Non-pigmented ciliary epithelial cell (primary cell): ENCODE measurements at places on chromosomes 7 and 10.
A peak's percentile ranks its signal among the peaks of the same experiment; 100 is the strongest.

GRCh38 chr10:90403211-90404000 is 454.4 kb downstream of the HTR7 start:
- no peak for DNase-seq

DNA sequence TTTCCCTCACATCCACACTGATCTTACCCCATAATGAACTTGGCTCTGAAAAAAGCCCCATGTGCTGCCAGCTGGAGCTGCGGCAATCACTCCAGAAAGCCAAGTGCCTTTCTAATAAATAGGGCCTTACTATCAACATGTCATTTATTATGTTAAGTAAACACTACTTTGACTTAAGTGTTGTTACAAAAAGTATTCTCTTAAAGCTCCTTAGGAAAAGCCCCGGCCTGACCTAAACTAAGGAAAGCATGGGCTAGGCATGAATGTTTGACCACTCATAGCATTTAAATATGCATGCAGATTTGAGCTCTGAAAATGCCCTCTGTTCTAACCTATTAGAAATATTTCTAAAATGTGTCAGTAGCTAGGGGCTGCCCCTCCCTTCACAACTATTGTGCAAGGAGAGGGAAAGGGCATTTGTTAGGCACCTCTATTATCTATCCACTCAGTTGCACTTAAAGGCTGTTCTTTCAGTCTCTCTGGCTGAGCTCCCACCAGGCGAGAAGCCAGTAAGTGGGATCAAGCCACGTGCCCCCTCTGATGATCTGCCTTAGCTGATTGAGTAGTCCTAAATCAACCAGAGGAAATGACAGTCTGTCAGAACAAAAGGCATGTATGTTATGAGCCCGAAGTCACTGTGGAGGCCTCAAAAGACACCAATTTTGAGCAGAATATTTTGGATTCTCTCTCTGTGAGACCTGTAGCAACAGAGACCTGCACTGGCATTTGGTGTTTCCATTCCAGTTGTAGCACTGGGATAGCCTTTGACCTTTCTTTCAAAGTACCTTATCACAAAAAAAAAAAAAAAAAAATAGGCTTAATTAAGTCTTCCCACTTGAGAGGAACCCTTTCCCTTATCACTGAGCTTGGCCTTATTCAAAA is 77.1 kb downstream of the ITGB8 start:
- no peak for DNase-seq

DNA sequence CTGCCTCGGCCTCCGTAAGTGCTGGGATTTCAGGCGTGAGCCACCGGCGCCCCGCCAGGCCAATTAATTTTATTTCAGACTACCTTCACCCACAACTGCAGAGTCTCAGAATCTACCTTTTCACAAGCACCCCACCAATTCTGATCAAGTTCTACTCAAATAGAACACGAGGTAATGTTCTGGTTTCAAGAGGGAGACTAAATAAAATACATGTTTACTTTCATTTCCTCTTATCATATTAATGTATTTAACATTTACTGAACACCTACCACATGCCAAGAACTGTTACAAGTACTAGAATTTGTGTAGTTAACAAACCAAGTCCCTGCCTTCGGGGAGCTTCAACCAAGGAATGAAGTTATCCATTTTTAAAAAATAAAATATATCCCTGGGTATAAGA is 25.5 kb upstream of the RGS10 start:
- DNase-seq, result no peak

DNA sequence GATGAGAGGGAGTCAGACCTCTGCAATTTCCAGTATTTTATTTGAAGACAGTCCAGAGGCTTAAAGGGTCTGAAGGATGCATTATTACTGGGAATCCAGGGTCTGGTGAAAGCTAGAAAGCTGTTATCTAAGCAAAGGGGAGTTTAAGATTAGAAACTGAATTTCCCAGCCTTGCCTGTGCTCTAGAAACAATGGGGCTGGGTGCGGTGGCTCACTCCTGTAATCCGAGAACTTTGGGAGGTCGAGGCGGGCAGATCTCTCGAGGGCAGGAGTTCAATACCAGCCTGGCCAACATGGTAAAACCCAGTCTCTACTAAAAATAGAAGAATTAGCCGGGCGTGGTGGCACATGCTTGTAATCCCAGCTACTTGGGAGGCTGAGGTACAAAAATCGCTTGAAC is 71.5 kb upstream of the ANLN start:
- no peak for DNase-seq

- DNase-seq, result no peak
Measured at GRCh38 chr7:35259523-35259908, 5.6 kb upstream of the TBX20 start.

DNA sequence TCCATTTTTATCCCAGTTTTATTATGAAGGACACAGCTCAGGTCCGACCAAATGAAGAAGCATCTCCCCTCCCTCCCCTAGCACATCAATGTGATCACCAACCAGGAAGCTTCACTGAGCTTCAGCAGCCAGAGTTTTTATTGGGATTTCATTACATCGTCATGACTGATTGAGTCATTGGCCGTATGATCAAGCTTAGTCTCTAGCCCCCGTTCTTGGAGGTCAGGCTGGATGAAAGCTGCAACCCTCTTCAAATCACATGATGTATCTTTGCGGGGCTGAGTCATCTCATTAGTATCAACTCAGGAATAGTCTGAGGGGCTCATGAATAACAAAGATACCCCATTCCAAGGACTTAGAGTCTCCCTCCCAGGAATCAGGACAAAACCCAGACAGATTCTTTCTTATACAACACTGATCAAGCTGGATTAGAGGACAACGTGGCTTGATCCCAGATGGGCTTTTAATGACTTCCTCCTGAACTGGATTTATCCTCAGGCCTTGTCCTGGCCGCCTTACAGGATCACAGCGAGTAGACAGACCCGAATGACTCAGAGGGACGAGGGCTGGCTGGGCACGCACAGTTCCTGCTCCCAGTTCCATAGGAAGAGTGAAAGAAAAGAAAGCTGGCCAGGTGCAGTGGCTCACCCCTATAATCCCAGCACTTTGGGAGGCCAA is 14.5 kb downstream of the LIMK1 start:
- DNase-seq, result peak; percentile 95

DNA sequence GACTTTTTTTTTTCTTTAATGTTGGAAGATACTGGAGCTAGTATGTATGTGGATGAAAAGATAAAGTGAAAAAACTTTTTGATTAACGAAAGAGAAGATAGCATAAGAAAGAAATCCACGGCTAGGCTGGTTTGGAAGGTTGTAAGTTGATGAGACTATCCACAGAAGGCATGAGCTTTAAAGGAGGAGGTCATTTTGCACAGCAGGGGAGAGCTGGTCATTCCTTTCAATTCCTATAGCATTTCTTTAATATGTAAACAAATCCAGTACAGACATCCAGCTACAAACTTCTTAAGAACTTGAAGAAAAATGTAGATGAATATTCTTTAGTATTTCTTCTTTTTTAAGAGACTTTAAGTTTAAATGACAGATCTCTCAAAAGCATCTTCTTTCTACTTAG is 281.3 kb downstream of the CACNA2D1 start:
- DNase-seq, result no peak

DNA sequence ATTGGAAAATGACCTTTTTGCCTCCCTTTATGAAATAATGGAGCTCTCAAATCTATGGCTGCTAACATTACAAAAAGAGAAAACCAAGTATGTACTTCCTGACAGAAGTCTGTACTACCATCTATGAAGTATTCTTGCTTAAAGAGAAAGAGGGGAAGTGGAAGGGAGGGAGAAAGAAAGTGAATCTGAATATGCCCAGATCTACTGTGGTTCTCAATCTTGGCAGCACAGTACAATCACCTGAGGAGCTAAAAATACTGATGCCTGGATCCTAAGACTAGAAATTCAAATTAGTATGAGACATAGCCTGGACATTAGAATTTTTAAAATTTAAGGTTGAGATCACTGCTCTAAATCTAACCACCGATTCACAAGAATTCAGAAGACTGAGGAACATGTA is 85.2 kb downstream of the IGF2BP3 start:
- no peak for DNase-seq

GRCh38 chr7:141960687-141961422 is 12.7 kb downstream of the TAS2R38 start:
- DNase-seq, result no peak

GRCh38 chr7:12967322-12967721 is 279.9 kb downstream of the ARL4A start:
- no peak for DNase-seq

- peak; percentile 73 for DNase-seq
Measured at GRCh38 chr7:151491859-151492258, 27.8 kb downstream of the RHEB start.

- no peak for DNase-seq
Measured at GRCh38 chr7:28528899-28529298, 116.6 kb downstream of the CREB5 start.

DNA sequence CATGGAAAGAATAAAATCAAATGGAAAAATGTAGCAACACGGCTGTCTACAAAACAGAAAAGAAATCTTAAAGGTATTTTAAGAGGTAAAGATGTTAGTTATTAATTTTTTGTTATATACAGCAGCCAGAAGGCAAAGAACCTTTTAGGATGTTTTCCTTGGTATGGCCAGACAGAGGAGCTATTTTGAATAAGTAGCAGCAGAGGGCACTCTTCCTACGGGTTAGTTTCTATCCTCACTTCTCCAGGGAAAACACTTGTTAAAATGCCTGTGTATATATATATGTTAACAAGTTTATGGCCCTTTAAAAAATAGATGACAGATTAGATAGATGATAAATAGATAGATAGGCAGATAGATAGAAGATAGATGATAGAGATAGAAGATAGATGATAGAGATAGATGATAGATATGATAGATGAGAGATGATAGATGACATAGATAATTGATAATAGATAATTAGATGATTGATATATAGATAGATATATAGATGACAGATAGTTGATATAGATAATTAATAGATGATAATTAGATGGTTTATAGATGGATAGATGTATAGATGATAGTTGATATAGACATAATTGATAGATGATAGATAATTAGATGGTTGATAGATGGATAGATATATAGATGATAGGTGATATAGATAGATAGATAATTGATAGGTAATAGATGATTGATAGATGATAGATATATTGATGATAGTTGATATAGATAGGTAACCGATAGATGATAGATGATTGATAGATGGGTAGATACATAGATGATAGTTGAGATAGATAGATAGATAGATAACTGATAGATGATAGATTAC is 57.8 kb upstream of the WIPF3 start:
- DNase-seq, result peak; percentile 6

DNA sequence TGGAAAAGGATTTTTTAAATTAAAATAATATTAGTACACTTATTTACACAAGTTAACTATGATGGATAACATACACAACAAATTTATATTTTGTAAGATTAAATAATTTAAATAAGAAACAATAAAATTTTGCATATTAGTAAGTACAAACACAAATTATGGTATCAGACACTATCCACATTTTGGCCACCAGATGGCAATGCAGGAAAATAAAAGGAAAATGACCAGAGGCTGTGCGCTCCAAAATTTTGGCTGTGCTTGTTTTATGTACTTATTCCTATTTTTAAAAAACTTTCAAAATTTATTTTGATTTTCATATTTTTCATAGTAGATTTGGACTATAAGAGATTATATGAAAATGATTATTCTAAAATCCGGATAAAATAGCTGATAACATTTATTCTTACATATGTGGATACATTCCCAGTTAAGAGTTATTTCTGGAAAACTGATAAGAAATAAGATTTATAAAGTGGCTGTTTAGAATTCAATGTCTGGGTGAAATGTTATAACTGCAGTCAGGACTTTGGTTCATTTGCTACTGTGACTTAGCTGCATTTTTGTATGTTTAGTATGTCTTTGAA is 274.7 kb upstream of the HGF start:
- no peak for DNase-seq

DNA sequence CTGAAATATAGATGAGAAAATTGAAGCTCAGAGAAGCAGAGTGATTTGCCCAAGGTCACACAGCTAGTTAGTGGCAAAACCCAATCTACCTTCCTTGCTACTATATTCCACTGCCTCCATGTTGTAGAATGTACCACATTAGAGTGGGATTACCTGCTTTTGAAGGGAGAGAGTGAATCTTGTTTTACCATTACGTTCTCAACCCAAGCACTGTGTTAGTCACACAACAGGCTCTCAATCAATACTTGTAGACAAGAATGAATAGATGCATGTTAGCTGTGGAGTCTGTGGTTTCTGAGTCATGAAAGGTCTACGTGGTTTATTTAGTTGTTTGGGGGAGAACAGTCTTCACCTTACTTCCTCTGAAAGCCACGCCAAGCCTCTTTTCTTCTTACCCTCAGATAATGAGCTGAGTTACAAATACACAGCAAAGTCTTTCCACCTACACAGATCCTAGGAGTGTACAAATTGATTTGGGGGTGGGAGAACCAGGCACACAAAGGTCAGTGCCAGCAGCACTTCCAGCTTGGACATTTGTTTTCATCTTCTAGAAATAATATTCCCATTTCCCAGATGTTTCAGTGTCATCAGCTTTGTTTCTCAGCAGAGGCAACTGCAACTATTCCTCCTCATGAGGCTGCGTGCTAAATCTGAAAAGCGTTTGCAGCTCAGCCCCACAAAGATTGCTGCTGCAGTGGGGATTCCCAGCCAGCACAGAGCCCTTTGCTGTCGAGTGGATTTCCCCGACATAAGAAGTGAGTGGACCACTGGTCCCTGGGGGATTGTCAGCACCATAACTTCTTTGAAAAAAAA is 71.5 kb upstream of the ADO start:
- DNase-seq, result peak; percentile 40

DNA sequence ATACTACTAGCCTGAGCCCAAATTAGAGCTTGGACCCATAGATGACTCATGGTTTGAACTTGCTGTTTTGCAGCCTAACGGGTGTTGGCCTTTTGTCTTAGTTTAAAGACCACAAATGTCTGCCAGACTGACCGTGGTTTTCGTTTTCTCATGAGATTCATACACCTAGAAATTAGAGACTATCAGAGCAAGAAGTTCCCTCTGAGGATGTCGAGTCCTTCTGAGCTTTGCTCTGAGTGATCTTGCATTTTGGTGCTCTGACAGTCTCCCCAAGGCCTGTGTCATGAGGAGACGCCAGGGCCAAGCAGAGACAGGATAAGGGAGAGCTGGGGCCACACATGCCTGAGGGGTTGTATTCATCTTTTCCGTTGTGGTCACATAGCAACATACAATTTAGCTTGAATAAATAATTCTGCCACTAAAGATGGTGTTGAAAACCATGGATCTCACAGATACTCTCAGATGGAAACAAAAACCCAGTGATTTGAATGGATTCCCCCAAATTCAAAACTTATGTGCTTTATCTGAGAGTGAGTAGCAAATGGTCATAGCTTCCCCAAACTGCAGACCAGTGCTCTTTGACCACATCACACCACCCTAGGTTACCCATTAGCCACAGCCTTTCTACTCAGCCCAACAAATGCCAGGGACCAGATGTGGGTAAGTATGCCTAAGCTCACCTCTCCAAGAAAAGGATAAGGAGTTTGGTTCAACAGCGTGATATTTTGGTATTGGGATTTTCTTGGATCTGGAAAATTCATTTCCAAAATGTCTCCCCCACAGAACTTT is 762.0 kb upstream of the IGFBP3 start:
- peak; percentile 20 for DNase-seq
